Thyroid gland (tissue), 4 donors: ENCODE measurements at places on chromosomes 3 and 15. TPM values are rescaled to one million over a fixed set of nuclear protein-coding genes. Genes with fewer than 3 reads are reported as not detected.
A peak's percentile ranks its signal among the peaks of the same experiment; 100 is the strongest.

DNA sequence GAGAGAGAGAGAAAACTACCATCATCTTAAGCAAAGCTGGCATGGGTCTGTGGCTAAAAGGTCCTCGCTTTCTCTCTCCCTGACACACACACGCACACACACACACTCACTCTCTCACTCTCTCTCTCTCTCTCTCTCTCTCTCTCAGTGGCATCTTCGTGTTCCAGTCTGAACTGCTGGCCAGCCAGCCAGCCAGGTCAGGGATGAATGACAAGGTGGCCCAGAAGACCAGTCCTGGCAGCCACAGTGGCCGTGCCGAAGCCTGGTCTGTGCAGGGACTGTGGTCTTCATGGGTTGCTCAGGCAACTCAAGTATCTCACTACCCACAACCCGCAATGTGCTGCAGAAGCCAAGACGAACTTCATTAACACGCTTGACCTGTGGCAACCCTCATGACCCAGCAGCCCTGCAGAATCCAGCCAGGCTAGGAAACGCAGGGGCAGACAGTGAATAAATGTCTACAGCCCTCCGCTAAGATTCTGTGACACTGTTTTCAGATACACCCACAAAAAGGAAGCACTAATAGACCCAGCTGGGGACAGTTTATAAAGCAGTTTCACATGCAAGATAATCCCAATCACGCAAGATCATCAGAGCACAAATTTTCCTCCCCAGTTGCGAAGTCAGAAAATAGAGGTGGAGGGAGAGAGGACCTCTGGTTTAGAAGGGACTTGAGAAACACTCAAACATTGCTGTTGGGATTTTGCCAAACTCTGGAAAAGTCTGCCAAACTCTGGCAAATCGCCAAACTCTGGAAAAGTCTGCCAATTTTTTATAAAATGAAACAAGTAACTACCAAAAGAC, 66.4 kb downstream of the XXYLT1 start:
- no peaks in the 10 kb centered on the region for H3K36me3 ChIP-seq
- no peak overlapping the region for H3K4me3 ChIP-seq
- DNase-seq, result peak; percentile 77
- H3K4me1 ChIP-seq, result peaks cover 35% of the 10 kb centered on the region
- H3K27ac ChIP-seq, result no peak overlapping the region

- no peak overlapping the region for H3K27ac ChIP-seq
- H3K4me1 ChIP-seq, result peaks cover 37% of the 10 kb centered on the region
- no peaks in the 10 kb centered on the region for H3K27me3 ChIP-seq
- DNase-seq, result no peak
- no peak overlapping the region for H3K4me3 ChIP-seq
- peaks cover 14% of the 10 kb centered on the region for H3K36me3 ChIP-seq
These were observed 63.7 kb upstream of the CRTC3 start for GRCh38 chr15:90465930-90466567.

DNA sequence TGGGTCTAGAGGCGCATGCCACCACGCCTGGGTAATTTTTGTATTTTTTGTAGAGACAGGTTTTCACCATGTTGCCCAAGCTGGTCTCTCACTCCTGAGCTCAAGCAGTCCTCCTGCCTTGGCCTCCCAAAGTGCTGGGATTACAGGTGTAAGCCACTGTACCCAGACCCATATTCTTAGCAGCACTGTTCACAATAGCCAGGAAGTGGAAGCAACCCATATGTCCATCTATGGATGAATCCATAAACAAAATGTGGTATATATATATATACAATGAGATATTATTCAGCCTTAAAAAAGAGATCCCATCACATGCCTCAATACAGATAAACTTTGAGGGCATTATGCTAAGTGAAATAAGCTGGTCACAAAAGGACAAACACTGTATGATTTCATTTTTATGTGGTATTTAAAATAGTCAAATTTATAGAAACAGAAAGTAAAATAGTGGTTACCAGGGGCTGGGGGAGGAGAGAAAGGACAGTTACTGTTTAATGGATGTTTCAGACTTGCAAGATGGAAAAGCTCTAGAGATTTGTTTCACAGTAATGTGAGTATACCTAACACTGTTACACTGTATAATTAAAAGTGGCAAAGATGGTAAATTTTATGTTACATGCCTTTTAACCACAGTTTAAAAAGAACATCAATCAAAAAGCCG, 35.7 kb upstream of the GRAMD1C start:
- H3K36me3 ChIP-seq, result peaks cover 58% of the 10 kb centered on the region
- DNase-seq, result no peak
- H3K4me3 ChIP-seq, result no peak overlapping the region

DNA sequence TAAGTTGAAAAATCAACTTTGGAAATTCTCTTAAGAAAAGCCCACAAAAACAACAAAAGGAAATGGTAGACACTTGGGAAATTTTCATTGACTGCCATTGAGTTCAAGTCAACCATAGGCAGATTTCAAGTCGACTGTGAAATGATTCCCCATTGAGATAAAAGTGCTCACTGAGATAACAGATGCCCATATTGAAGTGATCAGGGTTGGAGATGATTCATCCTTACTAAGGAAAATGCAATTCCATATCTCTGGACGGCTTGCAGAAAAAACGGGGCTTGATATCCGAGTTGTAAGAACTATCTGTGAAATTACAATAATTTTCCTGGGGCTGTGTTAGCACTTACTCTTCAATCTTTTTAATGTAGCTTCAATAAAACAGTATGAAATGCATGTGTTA, 373.1 kb upstream of the THRB start:
- H3K4me3 ChIP-seq, result no peak overlapping the region
- H3K27ac ChIP-seq, result no peak overlapping the region
- no peak for DNase-seq
- no peaks in the 10 kb centered on the region for H3K4me1 ChIP-seq
- H3K27me3 ChIP-seq, result no peaks in the 10 kb centered on the region
- H3K36me3 ChIP-seq, result no peaks in the 10 kb centered on the region

GRCh38 chr3:152419748-152420147, 151.0 kb downstream of the MBNL1 start:
- no peaks in the 10 kb centered on the region for H3K27me3 ChIP-seq
- no peak overlapping the region for H3K4me3 ChIP-seq
- peaks cover 21% of the 10 kb centered on the region for H3K36me3 ChIP-seq
- no peak for DNase-seq
- H3K27ac ChIP-seq, result no peak overlapping the region

- H3K27ac ChIP-seq, result no peak overlapping the region
- H3K27me3 ChIP-seq, result no peaks in the 10 kb centered on the region
- H3K4me3 ChIP-seq, result no peak overlapping the region
These were observed 3.3 kb downstream of the VPS8 start for GRCh38 chr3:184815046-184815930.

GRCh38 chr15:81023483-81024264, 23.0 kb downstream of the TLNRD1 start:
- no peak overlapping the region for H3K4me3 ChIP-seq
- H3K27me3 ChIP-seq, result no peaks in the 10 kb centered on the region
- peaks cover 9% of the 10 kb centered on the region for H3K4me1 ChIP-seq
- peak; percentile 23 for DNase-seq
- H3K27ac ChIP-seq, result peak overlapping the region; percentile 45
- H3K36me3 ChIP-seq, result no peaks in the 10 kb centered on the region

GRCh38 chr3:111870620-111871019, 11.6 kb downstream of the PHLDB2 start:
- no peaks in the 10 kb centered on the region for H3K36me3 ChIP-seq
- no peaks in the 10 kb centered on the region for H3K27me3 ChIP-seq
- no peak overlapping the region for H3K27ac ChIP-seq
- no peaks in the 10 kb centered on the region for H3K4me1 ChIP-seq
- DNase-seq, result no peak
- H3K4me3 ChIP-seq, result no peak overlapping the region

GRCh38 chr3:101531473-101532086, 18.6 kb upstream of the SENP7 start:
- no peak overlapping the region for H3K4me3 ChIP-seq
- no peak for DNase-seq
- H3K4me1 ChIP-seq, result no peaks in the 10 kb centered on the region
- H3K27me3 ChIP-seq, result no peaks in the 10 kb centered on the region

DNA sequence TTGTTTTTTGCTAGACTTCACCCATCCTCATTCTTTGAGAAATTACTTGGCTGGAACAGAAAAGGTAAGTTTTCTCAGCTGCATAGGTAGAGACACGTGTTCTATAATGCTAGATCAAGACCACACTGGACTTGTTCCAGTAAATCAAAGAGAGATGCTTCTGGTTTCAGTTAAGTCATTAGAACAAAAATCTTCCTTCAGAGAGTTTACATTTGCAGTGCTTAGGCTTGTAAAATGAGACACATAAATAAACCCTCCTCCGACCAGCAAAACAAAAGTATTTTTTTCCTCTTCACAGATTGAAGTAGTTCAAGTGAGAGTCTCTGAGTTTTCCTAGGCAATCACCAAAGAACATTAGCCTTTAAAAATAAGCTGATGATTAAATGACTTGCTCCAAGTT, 87.3 kb upstream of the PROK2 start:
- no peak for DNase-seq
- H3K4me1 ChIP-seq, result peaks cover 7% of the 10 kb centered on the region
- H3K27me3 ChIP-seq, result no peaks in the 10 kb centered on the region
- peak overlapping the region; percentile 4 for H3K27ac ChIP-seq
- no peaks in the 10 kb centered on the region for H3K36me3 ChIP-seq
- H3K4me3 ChIP-seq, result no peak overlapping the region

DNA sequence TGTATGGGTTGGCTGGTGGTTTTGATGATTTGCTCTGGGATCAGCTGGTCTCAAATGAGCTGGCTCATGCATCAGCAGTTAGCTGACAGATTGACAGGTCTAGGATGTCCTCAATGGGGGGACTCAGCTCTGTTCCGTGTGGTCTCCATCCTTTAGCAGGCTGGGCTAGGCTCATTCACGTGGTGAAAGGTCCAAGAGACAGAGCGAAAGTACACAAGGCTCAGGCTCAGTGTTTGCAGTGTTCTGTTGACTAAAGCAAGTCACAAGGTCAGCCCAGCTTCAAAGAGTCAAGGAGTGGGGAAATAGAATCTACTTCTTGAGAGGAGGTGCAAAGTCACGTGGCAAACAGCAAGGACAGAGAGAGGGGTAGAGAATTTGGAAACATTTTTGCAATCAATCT, 126.5 kb upstream of the CMC1 start:
- no peak overlapping the region for H3K4me3 ChIP-seq
- no peaks in the 10 kb centered on the region for H3K4me1 ChIP-seq
- no peaks in the 10 kb centered on the region for H3K27me3 ChIP-seq
- no peak for DNase-seq
- H3K27ac ChIP-seq, result no peak overlapping the region

DNA sequence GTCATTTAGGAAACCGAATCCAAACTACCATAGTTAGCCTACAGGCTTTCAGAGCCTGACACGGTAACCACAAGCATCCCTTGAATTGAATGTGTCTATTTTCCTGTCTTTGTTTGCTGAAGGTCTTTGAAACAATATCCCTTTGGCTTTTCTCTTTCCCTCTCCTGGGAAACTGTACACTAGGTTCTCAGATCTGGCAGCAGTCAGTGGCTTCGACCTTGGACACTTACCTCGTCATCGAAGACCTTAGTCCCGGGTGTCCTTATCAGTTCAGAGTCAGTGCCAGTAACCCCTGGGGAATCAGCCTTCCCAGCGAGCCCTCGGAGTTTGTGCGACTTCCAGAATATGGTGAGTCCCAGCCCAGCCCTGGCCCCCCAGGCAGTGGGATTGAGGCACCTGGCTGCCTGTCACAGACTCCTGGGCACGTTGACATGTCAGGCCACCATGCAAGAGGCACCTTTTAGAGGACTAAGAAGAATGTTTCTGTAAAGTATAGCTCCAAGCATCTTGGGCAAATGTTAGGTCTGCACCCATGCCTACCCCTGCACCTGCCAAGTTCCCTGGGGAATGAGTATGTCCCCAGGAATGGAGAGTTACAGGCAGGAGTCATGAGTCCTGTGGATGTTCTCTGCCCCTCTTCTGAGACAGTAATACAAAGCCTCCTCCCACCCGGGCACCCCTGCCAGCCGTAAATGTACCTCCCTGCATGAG, 30.4 kb upstream of the UMPS start:
- no peak for DNase-seq
- H3K36me3 ChIP-seq, result no peaks in the 10 kb centered on the region
- H3K4me3 ChIP-seq, result no peak overlapping the region
- no peak overlapping the region for H3K27ac ChIP-seq
- no peaks in the 10 kb centered on the region for H3K4me1 ChIP-seq

- no peak overlapping the region for H3K4me3 ChIP-seq
- no peaks in the 10 kb centered on the region for H3K27me3 ChIP-seq
- H3K27ac ChIP-seq, result no peak overlapping the region
- no peak for DNase-seq
These were observed 88.8 kb upstream of the ARHGEF3 start for GRCh38 chr3:56890448-56891091.

DNA sequence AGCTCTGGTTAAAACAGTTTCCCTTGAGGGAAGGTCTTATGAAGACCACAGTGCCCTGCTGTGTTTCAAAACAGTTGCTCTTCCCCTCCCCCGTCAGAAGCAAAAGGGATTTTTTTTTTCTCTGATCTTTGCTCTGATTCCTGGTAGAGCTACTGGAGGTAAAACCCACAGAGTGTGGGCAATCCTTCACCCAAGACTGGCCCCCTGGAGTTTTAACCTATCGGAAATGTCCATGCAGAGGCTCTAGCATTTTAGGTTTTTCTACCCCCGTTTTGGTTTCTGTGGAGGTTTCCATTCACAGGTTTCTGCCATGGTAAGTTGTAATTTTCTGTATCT, 27.7 kb downstream of the GRM2 start:
- H3K4me1 ChIP-seq, result no peaks in the 10 kb centered on the region
- H3K27me3 ChIP-seq, result no peaks in the 10 kb centered on the region
- H3K4me3 ChIP-seq, result no peak overlapping the region
- no peak overlapping the region for H3K27ac ChIP-seq

LIPH gene
- 0.81 TPM for total RNA-seq

ARPP21 gene
- not detected for total RNA-seq

CHRM5 gene
- total RNA-seq, result not detected

FOXB1 gene
- total RNA-seq, result not detected

DPPA2 gene
- not detected for total RNA-seq

ITIH3 gene
- total RNA-seq, result 1.5 TPM

RTP3 gene
- total RNA-seq, result not detected

SACM1L gene
- 122 TPM for total RNA-seq
